ENCODE measurements at places on chromosomes 12 and 14.

GRCh38 chr14:21923820-21924219 is 250.2 kb upstream of the OR4E1 start:
- DNase-seq: no peak

- no peak for DNase-seq
Observed at GRCh38 chr12:84507956-84508850, 404.4 kb downstream of the SLC6A15 start.

GRCh38 chr12:112218150-112218549 is 92.8 kb downstream of the TRAFD1 start:
- DNase-seq: no peak

DNA sequence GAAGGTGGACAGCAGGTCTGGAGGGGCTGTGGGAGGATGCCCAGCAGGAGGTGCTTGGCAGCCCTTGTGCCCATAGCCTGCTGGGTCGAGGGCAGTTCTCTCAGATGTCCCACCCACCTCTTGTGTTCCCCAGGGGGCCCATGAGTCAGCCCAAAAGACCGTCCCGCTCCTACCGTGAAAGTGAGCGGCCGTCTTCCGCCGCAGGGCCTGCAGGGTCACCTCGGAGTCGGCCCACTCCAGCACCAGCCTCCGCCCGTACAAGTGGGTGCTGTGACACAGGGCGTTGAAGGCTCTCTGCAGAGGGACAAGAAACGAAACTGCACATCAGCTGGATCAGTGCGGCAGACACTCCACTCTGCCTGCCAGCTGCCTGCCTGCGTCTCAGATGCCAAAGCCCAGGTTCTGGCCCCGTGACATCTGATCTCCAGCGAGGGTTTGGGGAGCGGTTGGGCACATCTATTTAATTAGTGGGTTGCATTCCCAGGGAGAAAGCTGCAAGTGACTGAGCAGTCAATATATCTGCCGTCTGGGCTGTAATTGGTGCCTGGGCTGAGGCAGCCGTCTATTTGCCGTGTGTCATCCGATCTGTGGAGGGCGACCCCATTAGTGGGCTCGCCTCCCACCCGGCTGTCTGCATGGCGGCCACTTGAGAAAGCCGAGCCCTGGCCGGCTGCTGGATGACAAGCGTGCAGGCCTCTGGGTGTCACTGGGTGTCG is 121.5 kb downstream of the RBM19 start:
- no peak for DNase-seq

- DNase-seq: no peak
Observed at GRCh38 chr12:29534935-29535334, 37.4 kb upstream of the OVCH1 start.

GRCh38 chr12:110249716-110250225 is 31.3 kb upstream of the ATP2A2 start:
- no peak for DNase-seq

- DNase-seq: no peak
Observed at GRCh38 chr12:10167599-10167998, 4.3 kb downstream of the OLR1 start.

GRCh38 chr12:51814311-51815088 is 34.0 kb downstream of the FIGNL2 start:
- DNase-seq: no peak

DNA sequence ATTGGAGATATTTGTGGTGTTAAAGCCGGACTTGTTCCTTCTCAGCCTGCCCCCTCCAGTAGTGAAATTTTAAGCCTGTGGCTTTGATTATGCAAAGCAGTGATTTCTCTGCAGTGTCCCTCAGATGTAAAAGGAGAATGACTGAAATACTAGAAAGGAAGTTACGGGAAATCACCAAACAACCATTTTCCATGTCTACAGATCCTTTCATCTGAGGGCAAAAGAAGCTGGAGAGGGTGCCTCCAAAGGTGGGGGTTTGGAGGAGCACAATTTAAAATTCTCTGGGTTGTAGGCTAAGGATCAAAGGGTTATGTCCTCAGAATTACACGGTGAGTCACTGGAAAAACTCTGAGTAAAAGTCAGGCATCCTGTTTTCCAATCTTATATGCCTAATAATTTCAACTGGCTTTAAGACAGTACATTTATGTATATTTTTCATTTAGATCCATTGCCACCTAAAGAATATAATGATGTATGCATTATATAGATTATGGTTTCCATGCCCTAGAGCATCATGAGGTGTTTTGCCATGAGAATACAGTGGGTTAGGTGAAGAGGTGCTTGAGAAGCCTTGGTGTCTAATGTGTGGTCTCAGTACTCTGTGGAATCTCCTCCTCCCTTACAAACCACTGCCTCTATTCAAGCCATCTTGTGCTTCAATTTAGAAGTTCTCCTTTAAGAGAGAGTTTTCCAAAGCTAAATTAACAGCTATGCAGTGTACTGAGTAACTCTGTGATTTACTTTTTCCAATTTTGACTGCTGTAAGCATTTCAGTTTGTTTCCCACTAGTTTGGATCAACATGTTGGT is 362.1 kb downstream of the RAD51B start:
- no peak for DNase-seq

GRCh38 chr12:114954511-114955055 is 270.6 kb upstream of the TBX3 start:
- no peak for DNase-seq

DNA sequence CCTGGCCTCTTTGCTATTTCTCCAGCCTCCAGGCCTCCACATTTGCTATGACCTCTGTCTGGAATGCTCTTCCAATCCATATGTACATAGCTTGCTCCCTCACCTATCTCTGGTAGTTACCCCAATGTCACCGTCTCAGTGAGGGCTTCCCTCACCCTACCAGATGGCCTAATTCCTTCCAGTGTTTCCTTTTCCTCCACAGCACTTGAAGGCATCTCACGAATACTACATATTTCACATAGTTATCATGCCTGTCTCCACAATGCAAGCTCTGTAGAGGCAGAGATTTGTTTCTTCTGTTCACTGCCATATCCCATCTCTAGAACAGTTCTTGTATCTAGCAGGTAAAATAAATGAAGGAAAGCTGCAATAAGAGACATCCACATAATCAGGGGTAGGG is 21.3 kb upstream of the HSP90B1 start:
- DNase-seq: no peak

DNA sequence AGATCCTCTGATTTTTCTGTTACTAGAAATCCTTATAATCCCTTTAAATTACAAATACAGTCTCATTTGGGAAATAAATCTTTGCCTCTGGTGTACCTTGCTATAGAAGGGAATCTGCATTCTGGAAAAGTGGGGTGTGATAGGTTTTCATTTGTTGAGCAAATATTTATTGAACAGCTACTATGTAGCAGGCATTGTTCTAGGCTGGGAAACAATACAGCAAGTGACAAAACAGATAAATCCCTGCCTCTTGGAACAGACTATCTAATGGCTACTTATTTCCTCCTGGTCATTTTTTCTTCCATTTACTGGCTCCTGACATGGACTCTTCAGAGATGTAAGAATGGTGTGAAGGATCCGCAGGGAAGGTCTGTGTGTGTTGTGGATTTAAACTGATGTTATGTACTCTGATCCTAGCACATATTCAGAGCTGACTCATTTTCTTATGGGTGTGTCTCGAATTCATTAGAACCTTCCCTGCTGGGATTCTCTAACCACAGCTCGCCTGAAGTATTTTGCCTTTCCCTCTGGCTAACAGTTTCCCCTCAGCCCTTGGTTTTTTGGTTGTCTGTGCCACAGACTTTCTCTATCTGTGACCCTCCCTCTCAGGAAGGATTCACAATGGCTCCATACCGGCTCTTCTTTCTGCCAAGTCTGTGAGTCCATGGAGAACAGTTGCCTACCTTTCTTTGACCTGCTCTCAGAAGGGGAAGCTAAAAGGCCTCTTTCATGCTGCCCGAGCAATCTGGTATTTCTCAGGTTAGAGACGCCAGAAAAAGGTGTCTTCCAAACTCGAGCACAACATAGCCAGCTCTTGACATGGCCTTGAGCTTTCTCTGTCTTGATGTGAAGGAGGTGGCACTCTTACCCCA is 53.7 kb downstream of the TMTC2 start:
- no peak for DNase-seq

DNA sequence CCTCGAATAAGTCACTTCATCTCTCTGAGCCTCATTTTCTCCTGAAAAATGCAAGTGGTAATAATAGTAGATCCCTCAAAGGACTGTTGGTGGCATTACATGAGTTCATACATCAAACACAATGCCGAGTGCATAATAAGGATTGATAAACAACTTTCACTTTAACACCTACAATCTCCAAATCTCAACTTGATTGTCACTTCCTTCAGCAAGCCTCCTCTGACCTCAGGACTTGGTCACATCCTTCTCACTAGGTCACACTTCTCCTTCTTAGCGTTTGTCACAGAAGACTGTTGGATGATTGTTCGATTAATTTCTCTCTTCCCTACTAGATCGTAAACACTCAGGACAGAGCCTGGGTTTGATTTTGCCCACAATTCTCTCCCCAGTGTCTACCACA is 7.9 kb upstream of the PRKAB1 start:
- no peak for DNase-seq

Data from NCI-H2081 treated with DMSO at 0.1 percent for 48 hours (cell line).